Mammary epithelial cell (primary cell): ENCODE measurements at places on chromosomes 12 and 14.
A peak's percentile ranks its signal among the peaks of the same experiment; 100 is the strongest.

- no peak for DNase-seq
These were observed 56.0 kb downstream of the MDGA2 start for GRCh38 chr14:47619392-47619791.

DNA sequence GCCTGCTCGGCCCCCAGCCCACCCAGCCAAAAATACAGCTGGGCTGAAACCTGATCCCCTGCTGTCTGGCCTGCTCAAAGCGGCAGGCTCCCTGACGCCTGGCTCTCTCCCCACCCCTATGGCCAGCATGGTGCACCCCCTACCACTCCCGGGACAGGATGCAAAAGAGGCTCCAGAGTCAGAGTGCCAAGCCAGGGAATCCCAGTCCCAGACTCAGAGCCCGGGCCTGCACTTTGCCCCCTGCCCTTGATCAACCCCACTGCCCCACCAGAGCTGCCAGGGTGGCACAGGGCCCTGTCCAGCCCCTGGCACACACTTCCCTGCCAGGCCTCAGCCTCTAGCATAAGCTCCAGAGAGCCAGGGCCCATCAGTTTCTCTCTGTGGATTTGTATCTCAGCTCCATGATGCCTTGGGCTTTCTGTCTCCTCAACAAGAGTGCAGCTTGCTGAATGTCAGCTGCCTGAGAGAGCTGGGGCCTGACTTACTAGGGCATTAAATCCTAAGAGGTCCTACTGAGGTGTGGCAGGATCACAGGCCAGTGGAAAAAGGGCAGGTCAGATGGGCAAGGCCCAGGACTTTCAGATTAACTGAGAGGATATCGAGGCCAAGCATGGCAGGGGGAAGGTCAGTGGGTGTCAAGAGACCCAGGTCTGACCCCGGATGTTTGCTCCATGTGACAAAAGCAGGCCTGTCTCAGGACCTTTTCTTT is 13.9 kb downstream of the ACVRL1 start:
- no peak for DNase-seq

DNA sequence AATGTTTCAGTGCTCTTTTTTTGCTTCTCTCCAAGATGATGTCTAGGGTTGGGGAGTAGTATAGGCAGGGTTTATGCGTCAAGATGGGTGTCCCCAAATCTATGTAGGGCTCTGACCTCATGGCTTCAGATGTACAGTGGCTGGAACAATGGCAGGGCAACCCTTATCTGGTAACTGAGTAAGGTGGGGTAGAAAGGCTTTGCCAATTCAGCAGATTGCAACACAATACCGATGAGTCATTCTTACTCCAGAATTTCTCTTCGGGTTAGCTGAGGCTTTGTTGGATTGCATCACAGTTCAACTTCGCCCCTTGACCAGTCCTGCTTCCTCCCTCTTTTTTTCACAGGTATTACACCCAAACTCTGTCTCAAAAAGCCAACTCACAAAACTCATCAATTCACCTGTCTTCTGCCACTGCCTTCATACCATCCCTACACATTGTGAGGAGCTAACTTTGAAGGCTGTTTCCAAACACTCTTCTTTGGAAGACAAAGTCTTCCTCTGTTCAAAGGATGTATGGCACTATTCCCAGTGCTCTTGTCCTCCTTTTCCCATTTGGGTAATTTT is 190.2 kb upstream of the CNOT2 start:
- DNase-seq: peak; percentile 84

DNA sequence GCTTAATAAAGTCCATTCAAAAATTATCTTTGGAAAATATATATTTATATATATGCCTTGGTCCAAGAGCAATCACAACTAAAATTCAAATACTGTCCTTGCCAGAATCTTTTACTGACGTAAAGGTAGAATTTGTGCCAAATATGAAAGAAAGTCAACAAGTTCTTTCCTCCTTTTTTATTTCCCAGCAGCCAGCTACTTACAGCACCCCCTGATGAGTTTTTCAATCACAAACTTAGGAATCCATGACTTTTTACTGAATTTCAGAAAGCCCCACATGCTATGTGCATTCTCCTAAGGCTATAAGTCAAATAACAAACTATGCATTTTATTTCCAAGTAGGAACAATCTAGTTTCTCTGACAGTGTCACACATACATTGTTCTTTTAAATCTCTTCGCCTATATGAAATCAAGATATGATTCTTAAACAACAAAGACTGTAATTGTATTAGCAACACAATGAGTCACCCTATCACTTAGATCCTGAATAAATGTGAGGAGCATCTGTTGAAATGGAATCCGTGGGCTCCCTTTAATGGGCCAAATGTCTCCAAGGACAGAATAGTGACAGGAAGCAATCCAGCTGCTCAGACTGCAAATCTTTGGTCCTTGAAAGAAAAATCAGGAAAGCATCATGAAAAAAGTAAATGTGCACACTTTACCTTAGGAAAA is 271.4 kb downstream of the DUSP6 start:
- DNase-seq: peak; percentile 40

DNA sequence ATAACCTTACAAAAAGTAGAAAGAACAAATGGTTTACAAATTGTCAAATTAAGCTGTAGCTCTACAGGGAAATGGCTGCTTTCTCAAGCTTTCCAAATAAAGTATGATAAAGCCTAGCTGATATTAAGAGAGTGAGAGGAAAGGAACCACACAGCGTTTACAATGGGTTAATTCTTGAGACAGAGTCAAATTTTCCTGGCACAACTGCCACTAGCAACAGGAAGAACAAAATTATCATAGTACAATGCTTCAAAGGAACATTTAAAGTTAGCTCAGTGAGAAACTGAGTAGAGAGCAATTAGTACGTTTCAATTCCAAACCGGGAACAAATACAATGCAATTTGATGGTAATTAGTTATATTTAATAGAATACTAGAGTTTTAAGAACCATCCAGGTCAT is 116.0 kb downstream of the PPP1R12A start:
- no peak for DNase-seq

DNA sequence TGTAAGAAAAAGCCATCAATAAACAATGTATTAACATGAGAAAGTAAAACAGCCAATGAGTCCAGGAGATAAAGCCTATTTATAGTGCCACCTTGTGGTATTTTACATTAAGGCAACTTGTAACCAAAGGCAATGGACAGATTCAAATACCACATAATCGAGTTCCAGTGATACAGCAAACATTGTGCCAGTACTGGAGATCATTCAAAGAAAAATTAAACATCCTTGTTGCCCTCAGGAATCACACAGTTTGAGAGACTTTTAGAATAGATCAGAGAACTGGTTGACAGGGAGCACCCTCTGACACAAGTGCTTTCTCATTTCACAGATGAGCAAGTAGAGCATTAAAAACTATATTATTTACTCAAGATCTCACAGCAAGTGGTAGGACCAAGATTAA is 98.1 kb downstream of the DDHD1 start:
- DNase-seq: peak; percentile 40

GRCh38 chr12:78886719-78887407 is 22.3 kb downstream of the SYT1 start:
- peak; percentile 58 for DNase-seq

DNA sequence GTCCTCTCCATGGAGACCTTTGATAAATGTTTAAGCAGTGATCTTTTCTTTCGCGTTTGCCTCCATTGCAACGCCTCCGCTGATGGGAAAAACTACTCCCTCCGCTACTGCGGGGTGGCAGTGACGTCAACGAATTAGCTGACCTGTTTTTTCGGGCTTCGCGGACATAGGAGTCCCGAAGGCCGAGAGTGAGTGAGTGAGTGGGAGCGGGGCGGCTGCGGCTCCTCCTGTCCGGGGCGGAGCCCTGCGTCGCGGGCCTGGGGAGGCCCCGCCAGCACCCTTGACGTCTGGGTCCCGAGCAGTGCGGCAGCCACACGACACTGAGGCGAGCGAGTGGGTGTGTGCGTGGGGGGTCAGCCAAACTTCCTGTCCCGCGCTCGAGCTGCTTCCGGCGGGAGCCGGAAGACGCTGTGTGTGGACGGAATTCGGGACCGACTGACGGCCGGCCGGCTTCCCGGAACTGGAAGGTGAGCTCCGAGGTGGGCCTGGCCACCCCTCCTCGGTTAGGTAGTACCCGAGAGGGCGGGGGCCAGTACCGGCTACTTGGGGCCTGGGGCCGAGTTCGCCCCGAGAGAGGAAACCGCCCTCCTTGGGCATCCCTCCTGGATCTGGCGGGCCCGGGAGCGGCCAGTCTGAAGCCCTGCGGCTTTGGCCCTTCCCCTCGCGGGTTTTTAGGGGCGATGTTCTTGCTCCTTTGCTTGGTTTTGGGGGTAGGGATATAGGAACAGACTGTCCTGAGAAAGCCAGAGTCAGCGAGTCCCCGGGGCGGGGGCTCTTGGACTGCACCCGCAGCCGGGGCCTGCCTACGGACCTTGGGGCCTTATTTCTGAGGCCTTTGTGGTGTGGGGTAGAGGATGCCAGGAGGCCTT is at the start of gene ZNF410:
Gene ZNF410 (plus strand): TSS at position 411 of the 869 bp plus-strand sequence. CDS start 5,317 bp downstream, outside the sequence.
- DNase-seq: peak; percentile 98
